ENCODE measurements at places on chromosomes 3 and 15.

GRCh38 chr15:101167411-101167752, 84.5 kb downstream of the CHSY1 start:
- DNase-seq: no peak

- DNase-seq: no peak
Measured at GRCh38 chr3:164779816-164780215, 298.5 kb downstream of the SI start.

- no peak for DNase-seq
Measured at GRCh38 chr3:186974824-186975313, 44.5 kb downstream of the ST6GAL1 start.

DNA sequence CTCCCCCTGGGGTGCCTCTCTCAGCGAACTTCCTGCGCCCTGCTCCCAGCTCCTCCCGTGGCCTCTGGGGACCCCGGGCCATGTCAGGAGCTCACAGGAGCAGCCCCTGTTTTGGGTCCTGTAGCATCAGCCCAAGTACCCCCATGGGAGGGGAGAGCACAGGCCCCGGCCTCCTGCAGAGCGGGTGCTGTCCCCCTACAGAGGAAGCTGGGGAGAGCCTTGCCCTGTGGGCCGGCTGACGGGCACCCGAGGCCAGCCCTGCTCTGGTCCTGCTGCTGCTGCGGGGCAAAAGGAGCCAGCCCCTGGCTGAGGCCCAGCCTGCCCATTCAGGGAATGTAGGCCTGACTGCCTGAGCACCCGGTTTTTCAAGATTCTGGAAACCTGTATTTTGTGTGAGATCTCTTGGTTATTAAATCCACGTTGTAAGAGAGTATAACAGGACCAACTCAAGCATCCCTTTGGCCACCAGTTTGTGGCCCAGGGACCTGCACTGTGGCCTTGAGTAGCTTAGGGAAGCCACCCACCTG, 12.4 kb downstream of the PLXNA1 start:
- DNase-seq: no peak

DNA sequence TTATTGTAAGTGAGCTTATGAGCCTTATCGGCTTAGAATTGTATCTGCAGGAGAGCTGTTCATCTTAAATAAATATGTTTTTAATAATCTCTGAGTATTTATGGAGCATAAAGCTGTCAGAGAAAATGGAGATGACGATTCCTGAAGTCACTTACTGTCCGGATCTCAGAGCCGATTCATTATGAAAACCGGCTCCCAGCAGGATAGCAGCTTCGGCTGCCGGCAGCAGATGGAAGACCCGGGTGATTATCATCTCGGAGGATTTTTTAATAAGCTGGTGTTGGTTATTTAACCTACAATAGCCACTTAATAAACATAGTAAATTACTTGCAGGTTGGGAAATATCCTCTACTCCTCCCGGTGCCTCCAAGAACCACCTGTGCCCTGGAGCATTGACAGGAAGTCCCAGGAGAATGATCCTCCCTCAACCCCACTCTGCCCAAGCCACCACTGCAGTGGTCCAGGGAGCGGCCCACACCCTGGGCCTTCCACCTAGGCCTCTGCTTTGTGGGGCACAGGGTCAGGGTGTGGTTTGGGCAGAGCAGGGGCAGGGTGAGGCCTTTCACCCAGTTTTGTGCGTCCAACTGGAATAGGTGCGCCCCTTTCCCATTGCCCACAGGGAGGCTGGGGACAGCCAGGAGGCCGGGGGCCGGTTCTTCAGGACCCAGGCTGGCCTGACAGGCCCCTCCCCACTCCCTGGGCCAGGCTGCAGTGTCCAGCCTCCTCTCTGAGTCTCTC, 42.2 kb upstream of the PRR23E start:
- DNase-seq: peak; percentile 2

- no peak for DNase-seq
Measured at GRCh38 chr3:174206607-174207192, 652.4 kb upstream of the NAALADL2 start.

DNA sequence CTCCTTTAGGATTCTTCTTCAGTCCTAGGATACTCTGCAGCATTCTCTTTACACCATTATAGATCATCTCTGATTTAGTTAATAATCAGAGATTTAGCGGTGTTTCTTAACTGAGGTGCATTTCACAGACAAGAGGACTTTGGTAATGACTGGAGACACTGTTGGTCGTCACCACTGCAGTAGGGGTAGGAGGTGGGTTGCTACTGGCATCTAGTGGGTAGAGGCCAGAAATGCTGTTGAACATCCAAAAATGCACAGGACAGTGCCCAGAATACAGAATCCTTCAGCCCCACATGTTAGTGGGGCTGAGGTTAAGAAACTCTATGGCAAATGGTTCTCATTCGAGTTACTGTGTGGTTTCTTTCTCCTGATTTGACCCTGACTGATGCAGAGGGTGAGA, 80.4 kb upstream of the LMCD1 start:
- DNase-seq: no peak

GRCh38 chr3:131645638-131646037, 142.9 kb upstream of the MRPL3 start:
- DNase-seq: no peak

- DNase-seq: no peak
Measured at GRCh38 chr3:113287803-113288648, 76.7 kb downstream of the BOC start.

DNA sequence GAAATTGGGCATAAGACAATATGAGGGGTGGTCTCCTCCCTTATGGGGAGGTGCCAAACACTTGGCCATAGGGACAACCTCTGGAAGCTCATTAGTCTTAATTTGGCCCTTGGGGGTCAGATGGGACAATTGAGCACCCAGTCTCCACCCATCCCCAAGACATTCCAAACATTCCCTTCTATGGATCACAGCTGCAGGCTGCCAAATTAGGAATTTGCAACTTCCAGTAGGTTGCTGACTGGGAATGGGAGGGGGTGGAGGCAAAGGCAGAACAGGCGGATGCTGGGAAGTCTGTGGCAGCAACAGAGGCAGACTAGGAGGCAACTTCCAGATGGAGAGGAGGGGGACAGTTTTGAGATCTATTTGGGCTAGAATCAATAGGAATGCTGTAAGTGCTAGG, 1.4 kb upstream of the PDHB start:
- DNase-seq: no peak

GRCh38 chr3:53016236-53016635, 29.6 kb downstream of the SFMBT1 start:
- DNase-seq: no peak

DNA sequence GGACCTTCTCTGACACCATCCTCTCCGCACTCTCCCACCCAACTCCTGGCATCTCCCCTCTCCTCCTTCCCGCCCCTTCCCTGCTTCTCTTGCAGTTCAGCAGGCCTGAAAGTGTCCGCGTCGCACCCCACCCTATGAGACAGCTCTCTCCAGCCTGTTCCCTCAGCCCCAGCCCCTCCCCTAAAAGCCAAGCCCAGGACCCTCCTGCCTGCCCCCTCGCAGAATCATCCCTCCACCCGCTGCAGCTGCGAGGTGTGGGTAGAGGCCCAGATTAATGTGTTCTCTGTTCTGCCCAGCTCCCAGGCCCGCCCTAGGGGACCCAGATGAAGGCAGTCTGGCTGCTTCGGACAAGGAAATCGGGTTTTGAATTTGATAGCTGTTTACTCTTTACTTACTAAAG, 410 bp downstream of the PRR23E start:
- DNase-seq: no peak

GRCh38 chr3:24492971-24493551, 1.6 kb downstream of the THRB start:
- no peak for DNase-seq

GRCh38 chr3:113142476-113142875, 68.9 kb upstream of the BOC start:
- DNase-seq: no peak

DNA sequence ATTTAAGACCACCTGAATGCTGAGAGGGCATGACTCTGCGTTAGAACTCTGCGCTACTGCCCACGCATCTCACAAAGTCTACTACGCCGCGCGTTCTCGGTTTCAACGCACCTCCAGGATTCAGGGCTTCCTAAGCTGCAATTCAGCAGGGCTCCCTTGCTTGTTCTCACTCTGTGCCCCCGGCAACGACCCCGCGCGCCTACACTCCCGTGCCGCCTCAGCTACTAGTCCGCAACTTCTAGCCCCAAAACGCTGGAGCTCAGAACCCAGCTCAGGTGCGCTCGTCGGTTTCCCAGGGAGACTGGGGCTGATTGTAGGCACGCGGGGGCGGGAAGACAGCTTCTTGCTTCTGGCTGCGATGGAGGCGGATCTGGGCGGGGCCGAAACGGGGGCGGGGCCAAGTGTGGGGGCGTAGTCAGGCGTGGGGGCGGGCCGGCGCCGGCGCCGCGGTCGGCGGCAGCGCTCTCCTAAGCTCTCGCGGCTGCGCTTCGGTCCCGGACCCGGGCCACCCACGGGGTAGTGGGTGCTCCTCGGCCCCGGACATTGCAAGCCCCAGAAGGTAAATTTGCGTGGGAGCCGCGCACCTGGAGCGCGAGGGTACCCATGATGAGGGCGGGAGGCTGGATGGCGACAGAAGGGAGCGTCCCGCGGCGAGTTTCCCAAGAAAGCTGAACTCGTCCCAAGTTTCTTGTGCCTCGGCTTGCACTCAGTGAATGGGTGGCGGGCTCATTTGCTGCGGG, at the start of gene ARHGEF26:
TSS of gene ARHGEF26 (plus strand) at position 430 of the 740 bp plus-strand sequence. CDS start 603 bp downstream, outside the sequence.
- peak; percentile 76 for DNase-seq

DNA sequence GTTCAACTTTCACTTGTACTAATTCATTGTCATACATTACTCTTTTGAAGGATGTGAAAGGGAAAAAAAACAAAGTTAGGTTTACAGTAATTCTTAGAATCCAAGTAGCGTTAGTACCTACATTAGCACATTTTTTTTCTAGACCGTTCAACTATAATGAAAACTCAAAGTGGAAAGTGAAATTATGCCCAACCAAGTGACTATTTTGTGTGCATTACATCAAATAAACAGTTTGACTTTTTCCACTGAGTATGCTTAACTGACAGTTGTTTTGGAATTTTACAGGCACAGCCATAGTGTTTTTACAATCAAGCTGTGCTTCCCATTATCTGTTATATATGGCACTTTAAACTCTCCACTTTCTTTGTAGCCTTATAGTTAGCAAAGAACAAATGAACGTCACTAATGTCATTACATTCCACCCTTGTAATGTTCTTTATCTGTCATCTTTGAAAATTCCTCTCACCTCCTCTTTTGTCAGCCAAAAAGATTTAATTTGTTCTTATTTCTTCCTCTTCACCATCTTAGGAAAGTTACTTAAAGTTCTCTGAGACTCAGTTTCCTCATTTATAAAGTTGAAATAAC, 142.3 kb upstream of the SOX2 start:
- DNase-seq: no peak

DNA sequence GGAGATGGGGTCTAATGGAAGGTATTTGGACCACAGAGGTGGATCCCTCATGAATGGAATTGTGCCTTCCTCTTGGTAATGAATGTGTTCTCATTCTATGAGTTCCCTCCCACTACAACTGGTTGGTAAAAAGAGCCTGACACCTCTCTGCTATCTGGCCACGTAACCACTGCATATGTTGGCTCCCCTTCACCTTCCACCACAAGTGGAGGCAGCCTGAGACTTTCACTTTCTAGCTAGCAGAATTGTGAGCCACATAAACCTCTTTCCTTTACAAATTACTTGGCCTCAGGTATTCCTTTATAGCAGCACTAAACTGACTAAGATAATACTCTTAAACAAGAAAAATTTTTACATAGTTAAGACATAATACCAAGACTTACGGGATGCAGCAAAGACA, 155.3 kb downstream of the NR1I2 start:
- peak; percentile 38 for DNase-seq

GRCh38 chr3:1037631-1038030, 55.2 kb upstream of the CNTN6 start:
- DNase-seq: no peak

DNA sequence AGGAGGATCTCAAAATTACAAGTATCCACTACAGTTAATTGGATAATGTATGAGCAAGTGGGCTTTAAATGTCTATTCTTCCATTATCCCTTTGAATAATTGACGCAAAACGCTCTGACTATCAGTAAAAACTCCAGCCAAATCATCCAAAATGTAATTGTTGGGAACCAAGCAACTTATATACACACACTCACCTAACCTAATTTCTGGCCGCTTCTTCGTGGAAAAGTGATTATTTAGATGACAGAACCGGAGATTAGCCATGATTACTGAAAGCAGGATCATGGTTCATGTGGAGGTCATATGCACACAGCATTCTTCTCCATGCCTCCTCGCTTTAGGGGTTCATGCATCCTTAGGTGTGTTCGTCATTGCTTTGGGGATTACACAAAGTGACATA, 992.4 kb downstream of the NAALADL2 start:
- DNase-seq: no peak

DNA sequence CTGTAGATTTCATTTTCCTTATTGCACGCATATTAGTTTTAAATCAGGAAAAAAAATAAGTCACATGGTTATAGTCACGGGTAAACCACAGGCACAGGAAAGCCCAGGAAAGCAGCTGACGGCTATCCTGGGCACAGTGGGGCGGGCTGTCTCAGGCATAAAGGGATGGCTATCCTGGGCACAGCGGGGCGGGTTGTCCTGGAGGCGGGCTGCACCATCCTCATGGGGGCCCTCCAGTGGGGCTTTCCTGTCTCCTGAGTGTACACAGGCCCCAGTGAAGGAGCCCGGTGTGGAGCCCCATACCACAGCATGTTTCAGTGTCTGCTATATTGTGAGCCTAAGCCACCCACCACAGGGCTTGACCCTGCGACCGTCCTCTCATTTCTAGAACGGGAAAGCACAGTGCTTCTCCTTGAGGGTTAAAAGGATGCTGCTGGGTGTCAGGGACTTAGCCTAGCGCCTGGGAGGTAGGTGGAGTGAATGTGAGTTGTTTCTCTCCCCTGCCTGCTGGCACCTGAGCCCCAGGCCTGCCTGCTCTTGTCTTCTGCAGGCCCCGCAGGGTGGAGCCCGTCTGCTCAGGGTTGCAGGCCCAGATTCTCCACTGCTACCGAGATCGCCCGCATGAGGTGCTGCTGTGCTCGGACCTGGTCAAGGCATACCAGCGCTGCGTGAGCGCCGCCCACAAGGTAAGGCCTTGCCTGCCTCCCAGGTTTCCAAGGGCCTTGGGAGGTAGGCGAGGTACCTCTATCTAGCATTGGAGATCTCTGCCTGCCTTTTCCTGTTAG, 25.9 kb upstream of the PLXNA1 start:
- no peak for DNase-seq

DNA sequence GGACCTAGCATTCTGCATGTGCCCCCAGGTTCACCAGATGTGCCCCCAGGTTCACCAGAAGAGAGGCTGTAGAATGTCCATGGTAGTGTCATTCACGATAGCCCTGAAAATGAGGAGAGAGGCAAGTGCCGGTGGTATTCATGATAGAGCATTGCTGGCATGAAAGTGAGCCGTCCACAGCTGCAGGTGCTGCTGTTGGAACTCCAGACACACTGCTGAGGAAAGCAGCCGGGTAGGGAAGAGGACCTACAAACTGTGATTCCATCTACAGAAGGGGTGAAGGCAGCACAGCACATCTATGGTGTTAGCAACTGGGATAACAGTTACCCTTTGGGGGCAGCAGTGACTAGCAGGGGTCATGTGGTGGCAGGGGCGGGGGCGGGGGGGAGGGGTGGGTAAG, 125.0 kb upstream of the PLXNA1 start:
- DNase-seq: no peak

GRCh38 chr15:62618432-62618831, 424.1 kb upstream of the TPM1 start:
- DNase-seq: no peak

GRCh38 chr3:61594964-61595285, 33.6 kb downstream of the PTPRG start:
- no peak for DNase-seq

- DNase-seq: no peak
Measured at GRCh38 chr3:156478891-156479290, 76.0 kb downstream of the SSR3 start.

GRCh38 chr3:155741603-155742002, 3.3 kb downstream of the PLCH1 start:
- DNase-seq: no peak

All from activated T-cell treated with anti-CD3 and anti-CD28 coated beads, Interleukin-2, amount 50 U/mL, for 24 hours (primary cell).